Heart left ventricle (tissue), 16 donors: ENCODE measurements at places on chromosomes 5 and 9.

DNA sequence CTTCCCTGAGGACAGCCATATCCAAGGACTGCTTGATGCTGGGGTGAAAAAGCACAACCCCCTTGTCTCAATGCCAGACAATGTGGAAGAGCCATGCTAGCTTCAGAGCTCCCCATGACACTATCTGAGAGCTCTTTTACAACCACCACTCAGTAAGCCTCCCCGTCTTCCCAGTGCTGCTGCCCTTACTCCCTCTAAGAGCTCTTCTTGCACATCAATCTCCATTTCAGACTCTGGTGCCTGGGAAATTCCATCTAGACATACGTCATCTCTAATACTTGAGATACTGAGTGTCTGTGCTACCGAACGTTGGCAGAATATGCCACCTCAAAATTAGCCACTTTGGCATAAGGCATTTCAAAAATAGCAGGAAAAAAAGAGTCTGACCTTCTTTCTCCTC, 94.5 kb downstream of the EDIL3 start:
- DNase-seq: no peak

GRCh38 chr9:137506274-137506673, 43.9 kb downstream of the PNPLA7 start:
- no peak for DNase-seq

DNA sequence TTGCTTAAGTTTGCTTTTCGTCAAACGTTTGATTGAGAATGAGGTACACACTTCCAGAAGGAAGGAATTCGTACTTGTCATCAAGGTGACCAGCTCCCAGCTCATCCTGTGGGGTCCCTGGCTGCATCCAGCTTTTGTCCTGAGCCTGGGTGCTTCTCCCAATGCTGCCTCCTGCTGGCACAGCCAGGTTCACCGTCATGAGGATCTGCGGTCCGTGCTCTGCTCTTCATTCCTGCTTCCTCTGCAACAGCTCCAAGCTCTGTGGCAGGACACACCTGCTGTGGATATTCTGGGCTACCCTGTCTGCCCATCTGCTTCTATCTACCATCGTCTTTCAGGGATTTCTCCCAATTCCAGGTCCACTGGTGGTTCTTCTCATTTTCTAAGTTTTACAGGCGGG, 13.3 kb upstream of the UBE2QL1 start:
- DNase-seq: no peak

DNA sequence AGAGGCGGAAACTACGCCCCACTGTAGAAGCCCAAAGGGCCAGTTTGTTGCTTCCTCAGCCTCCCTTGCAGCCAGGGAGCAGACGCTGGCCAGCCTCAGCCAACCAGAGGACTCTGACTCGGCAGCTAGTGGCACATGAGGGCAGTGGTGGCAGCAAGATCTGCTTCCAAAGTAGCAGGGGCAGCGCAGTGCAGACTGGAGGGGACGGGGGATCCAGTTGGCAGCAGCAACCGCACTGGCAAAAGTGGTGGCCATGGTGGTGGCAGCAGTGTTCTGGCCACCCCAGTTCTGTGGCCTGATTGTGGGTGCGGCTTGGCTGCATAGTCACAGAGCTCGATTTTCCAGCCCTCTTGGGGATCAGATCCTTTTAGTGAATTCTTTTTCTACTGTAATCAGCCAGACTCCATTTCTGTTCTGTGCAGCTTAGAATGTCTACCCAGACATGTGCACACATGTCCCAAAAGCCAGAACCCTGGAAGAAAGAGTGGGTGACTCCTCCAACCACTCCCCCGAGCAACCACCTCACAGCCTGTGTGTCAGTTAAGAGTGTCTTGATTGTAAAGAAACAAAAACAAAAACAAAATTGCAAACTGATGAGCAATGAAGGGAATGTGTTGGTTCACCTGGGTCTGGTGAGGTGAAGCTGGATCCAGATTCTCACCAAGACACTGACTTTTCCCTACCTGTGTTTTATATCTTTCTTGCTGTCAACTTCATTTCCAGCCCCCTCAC, 11.0 kb upstream of the ZBTB43 start:
- DNase-seq: no peak

DNA sequence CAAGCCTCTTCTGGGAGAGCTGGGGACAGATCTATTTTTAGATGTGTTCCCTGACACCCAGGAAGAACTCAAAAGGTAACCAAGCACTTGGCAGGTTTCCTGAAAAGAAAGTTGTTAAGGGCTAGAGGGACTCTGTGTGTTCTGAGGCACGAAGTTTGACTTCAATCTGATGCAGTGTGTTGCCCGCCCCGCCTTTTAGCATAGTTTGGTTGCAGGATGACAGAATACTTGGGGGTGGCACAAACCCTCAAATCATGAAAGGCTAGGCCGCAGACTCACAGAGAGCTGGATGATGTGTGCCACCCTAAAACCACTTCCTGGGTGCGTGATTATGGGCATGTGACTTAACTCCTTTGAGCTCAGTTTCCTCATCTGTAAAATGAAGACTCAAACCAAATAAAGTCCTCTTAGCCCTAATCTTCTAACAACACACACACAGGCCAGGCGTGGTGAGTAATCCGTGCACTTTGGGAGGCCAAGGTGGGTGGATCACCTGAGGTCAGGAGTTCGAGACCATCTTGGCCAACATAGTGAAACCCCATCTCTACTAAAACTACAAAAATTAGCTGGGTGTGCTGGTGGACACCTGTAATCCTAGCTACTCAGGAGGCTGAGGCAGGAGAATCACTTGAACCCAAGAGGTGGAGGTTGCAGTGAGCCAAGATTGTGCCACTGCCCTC, 12.8 kb upstream of the NDFIP1 start:
- DNase-seq: no peak

DNA sequence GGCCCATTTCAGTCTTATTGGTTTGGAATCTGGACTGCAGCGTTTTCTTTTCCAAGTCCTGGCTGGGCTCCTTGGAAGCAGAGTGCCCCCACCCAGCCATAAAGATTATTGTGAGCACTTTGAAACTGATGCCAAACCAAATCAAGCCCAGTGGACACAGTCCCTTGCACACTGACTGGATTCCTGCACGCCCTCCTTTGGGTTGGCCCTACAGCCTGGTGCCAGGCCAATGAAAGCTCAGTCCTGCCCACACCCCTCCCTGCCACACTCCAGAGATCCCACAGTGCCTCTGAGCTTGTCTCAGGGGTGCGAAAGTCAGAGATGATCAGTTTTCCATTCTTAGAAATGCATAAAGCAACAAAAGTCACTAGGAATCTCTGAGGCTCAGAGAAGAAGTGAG, 181.9 kb downstream of the CETN3 start:
- no peak for DNase-seq

DNA sequence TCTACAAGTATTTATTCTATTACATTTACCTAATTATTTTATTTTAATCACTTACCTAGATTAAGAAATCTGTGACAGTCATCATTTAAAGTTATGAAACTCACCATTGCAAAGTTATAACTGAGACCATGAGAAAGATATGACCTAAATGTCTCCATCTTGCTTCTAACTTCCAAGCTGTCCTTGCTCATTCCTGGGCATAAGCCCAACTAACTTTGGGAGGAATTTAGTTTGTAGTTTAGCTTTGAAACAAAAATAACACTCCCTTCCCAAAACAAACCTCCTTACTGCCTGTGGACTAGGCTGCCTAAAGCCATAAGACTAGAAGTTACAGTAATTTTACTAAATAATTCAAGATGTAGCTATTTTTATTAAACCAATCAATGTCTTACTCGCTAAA, 195.6 kb upstream of the RAI14 start:
- DNase-seq: no peak

DNA sequence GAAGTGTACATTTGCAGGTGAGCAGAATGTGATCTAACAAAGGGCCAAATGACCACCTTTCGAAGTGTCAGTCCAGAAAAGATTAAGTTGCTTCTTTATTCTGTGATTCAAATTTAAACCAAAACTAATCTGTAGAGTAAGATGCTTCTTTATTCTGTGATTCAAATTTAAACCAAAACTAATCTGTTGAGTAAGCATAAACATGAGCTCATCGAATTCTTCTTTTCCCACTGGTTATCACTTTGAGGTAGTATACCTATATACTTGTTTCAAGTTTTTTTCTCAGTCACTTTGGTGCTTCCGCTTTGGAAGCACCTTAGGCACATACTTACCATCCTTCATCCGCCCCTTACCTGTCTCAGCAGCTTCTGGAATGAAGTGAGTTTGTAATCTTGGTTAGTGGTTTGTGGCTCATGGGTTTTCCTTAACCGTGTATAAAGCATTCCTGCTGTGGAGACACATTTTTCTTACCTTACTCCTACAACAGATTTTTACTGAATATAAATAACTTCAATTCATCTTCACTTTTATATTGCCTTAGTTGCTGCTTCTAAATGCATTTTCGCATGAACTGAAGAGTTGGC, 40.7 kb upstream of the CTXN3 start:
- no peak for DNase-seq

- DNase-seq: peak; percentile 37
These were observed at the start of gene CFAP77 for GRCh38 chr9:132409828-132410528. TSS of gene CFAP77 (plus strand) at chr9:132410211. CDS start at chr9:132410272, 61 bp downstream.

DNA sequence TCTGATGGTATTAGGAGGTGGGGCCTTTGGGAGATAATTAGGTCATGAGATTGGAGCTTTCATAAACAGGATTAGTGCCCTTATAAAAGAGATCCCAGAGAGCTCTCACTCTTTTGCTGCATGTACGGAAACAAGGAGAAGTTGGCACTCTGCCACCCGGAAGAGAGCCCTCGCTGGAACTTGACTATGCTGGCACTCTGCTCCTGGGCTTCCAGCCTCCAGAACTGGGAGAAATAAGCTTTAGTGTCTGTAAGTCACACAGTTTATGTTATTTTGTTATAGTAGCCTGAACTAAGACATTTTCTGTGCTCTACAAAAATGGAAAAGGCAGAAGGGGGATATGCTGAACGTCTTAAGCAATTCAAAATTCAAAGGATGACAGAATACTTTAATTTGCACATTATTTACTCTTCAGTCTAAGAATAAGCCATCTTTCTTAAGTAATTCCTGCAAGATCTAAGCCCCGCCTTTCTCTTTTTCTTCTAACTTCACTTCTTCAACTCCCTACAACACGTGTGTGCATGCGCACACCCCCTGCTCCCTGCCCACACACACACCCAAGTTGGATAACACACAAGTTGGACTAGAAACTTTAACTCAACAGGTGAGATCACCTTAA, 17.3 kb downstream of the NFIB start:
- DNase-seq: peak; percentile 67

- DNase-seq: no peak
These were observed 2292.6 kb upstream of the C9orf72 start for GRCh38 chr9:29865764-29866313.
